ENCODE measurements at places on chromosomes 13 and 19. TPM values are rescaled to one million over a fixed set of nuclear protein-coding genes. Genes with fewer than 3 reads are reported as not detected.
A peak's percentile ranks its signal among the peaks of the same experiment; 100 is the strongest.

DNA sequence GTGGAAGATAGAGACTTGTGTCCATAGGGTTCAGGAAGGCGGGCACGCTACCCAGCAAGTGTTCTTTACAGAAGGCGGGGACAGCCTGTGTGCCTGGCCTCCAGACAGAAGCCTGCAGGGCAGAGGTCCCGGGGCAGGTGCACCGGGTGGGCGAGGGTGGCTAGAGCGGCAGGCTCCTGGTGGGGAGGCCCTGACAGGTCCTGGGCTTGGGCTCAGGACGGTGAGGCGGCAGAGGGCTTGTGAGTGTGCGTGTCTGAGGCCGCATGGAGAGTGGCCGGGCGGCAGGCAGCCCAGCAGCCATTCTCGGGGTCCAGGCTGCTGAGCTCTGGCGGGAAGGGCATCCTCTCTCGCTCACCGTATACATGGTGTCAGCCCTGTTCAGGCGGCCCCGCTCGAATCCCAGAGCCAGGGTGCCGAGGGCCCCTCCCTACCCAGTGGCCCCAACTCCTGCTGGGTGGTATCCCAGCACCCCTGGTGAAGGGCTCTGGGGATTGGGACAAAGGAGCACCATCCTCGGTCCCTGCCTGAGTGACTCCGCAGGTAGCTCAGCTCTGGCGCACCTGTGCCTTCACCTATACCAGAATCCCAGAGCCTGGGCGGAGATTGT, 3.0 kb upstream of the AMH start:
- no peak for DNase-seq

GRCh38 chr19:28531979-28532378, 681.0 kb downstream of the UQCRFS1 start:
- DNase-seq = no peak

GRCh38 chr13:34750078-34750931, 191.8 kb upstream of the NBEA start:
- DNase-seq = no peak

DNA sequence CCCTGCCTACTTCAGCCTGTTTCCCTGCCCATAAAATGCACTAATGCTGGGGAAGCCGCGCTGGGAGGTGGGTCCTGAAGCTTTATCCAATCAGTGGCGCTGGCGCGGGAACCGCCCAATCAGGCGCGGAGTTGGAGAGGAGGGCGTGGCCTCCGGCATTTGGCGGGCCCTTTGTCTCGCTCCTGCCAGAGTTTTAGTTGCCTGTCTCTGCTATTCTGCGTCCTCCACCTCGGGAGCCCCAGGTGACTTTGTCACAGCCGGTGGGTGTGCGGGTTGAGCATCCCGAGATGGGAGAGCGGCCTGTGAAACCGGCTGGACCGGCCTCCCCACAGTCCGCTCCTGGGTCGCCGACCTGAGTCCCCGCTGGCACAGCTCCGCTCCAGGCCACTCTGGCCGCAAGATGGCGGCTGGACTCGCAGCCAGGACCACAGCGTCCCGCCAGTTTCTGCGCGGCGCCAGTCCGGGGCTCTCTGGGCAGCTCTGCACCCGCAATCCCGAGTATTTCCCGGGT, 30.7 kb upstream of the ZNF429 start:
- DNase-seq = peak; percentile 93

- DNase-seq = no peak
These were observed 25.5 kb upstream of the TFDP1 start for GRCh38 chr13:113559061-113559460.

DNA sequence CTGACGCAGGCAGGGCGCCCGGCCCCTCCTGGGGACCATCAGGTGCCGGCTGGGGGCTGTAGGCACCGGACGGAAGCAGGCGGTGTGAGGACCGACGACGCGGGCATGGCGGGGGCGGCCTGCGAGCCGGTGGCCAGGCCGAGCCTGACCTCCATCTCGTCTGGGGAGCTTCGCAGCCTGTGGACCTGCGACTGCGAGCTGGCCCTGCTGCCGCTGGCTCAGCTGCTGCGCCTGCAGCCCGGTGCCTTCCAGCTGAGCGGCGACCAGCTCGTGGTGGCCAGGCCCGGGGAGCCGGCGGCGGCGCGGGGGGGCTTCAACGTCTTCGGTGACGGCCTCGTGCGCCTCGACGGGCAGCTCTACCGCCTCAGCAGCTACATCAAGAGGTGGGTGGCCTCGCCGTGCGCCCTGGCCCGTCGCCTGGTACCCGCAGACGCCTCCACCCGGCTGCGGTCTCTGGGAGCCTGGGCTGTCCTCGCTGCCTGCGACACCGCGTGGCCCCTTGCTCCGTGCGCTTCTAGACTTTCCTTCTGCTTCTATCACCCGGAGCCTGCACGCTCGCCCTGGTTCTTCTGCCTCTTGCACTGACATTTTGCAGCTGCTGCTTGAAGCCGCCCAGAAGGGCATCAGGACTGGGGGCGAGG, 460 bp downstream of the MEDAG start:
- peak; percentile 30 for DNase-seq

- no peak for DNase-seq
These were observed 24.2 kb downstream of the TEX29 start for GRCh38 chr13:111344471-111345191.

- DNase-seq = peak; percentile 35
These were observed 7.9 kb downstream of the SPATA13 start for GRCh38 chr13:24168392-24168750.

GRCh38 chr19:38064661-38065425, 157.8 kb downstream of the SIPA1L3 start:
- no peak for DNase-seq

DNA sequence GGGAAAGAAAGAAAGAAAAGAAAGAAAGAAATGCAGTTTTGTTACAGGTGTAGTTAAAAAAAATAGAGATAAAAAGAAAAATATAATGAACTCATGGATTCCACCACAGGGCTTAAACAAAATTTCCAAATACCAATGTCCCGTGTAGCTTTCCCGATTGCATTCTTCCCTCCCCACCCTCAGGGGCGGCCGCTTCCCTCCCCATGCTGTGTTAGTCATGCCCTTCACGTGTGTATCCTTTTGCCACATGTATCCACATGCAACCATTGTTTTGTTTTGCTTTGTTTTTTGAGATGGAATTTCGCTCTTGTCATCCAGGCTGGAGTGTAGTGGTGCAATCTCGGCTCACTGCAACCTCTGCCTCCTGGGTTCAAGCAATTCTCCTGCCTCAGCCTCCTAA, 3.6 kb upstream of the KMT5C start:
- DNase-seq = no peak

DNA sequence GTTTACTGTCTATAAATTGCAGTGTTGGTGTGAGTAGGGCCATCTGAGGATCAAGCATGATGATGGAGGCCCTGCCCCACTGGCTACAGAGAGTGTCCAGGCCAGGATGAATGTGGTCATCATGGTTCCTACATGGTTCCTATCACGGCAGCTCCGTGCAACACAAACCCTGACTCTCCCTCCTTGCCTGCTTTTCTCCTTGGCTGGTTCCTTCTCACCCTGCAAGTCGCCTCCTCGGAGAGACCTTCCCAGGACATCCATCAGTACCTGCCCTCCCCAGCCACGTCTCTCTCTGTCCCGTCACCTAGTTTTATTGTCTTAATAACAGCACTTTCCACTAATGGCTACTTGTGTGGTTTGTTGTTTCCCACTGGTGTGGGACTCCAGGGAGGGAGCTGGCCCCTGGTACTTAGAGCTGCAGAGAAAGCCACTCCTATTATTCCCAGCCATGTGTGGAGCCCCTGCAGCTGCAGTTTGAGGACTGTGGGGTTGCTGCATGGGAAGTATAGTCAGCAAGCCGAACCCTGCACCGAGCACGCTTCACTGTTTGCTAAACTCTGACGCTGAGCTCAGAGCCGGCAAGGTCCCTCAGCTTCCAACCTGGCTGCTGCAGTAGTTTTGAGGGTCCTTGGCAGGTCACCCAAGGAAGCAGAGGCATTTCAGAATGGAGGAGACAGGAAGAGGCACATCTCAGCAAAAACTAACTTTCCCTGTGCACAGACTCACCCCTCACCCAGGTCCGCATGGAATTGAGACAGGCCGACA, 146.4 kb upstream of the VSTM2B start:
- no peak for DNase-seq

GRCh38 chr13:30745906-30746686, 10.8 kb downstream of the ALOX5AP start:
- DNase-seq = no peak

DNA sequence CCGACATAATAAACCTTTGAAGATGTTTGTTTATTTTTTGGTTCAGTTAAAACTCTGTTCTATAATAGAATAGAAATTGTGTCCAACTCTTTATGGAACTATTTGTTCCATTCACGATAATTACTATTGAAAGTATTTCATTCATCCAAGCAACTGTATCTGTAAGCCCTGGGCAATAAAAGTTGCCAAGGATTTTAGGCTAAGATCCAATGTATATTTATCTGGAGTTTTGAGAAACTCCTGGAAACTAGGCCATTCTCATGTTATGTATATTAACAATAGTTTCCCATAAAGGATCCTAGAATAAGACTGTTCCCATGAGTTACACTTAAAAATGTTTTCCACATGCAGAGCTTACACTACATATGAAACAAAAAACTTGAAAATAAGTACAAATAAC, 261.6 kb downstream of the SLITRK6 start:
- no peak for DNase-seq

Gene ZNF615
- 9.0 TPM for total RNA-seq

Gene C19orf47
- total RNA-seq = 15.8 TPM

Gene NKPD1
- total RNA-seq = 0.09 TPM

Gene WDR88
- total RNA-seq = not detected

Gene CEACAM18
- not detected for total RNA-seq

Gene ATP4A
- not detected for total RNA-seq

Gene ZNF667
- 3.2 TPM for total RNA-seq

Gene ICAM4
- 0.46 TPM for total RNA-seq

Measured in activated CD4-positive, alpha-beta T cell treated with anti-CD3 and anti-CD28 coated beads for 36 hours (primary cell).